NCI-H345 (cell line): ENCODE measurements at places on chromosomes 12 and 14.
A peak's percentile ranks its signal among the peaks of the same experiment; 100 is the strongest.

DNA sequence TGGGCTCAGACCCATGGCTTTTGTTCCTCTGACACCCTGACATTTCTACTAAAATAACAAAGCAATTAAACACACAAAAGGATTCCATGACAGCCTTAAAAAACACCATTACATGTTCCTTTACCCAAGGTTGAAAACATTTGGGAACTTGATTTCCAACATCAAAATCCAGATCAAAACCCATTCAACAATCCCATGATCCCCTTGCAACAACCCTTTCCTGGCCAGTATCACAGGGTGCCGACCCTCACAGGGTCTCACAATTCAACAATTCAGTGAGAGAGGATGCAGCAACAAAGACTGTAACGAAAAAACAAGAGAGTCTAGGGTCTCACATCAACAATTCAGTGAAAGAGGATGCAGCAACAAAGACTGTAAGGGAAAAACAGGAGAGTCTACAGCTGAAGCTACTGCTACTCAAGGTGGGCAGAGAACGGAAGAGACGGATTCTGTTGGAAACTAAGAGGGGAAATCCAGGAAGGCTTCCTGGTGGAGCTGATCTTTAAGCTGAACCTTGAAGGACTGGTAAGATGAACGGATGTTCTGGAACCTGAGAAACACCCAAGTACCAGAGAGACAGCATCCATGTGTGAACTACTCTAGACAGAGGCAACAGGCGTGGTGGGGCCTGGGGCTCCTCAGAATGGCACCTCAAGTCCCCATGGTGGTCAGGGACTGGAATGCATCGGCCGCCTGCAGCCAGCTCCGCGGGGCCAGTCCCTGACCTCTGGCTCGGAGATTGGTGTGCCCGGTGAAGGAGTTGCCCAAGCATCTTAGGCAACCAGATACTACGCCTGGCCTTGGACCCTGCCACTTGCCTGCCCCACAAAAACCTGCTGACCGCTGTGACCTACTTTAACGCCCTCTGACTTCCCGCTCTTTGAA lies 22.7 kb upstream of the ZFP36L1 start:
- DNase-seq: no peak

DNA sequence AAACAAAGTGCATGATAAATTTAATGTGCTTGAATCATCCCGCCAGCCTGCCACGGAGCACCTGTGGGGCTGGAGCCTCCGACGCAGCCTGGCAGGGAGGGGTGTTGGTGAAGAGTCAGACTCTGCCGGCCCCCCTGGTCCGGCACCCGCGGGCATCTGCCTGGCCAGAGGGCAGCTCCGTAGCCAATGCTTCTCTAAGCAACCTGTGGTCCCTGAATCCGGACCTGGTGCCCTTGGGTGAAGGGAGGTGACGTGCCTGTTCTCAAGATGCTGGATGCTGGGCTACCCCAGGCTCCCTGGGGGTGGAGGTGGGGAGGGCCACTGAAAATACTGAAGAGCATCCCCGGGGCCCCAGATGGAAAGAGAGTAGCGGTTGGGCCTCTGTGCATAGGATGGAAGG lies 158.6 kb upstream of the C14orf180 start:
- DNase-seq: no peak

DNA sequence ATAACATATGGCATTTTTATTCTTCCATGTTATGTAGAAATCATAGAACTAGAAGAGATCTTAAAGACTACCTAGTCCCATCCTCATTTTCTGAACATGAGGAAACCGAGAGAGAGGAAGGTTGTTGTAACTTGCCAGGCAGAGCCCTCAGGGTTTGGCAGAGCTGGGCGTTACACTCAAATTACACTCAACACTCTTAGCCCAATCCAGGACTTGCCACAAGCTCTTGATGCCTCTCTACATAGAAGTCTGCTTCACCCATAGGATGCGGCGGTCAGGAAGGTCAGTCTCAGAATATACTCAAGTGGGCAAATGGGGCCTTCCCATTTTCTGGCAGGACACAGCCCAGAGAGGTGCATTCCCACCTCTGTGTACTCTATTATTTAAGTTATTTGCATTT lies 208.1 kb downstream of the ZFP36L1 start:
- no peak for DNase-seq

DNA sequence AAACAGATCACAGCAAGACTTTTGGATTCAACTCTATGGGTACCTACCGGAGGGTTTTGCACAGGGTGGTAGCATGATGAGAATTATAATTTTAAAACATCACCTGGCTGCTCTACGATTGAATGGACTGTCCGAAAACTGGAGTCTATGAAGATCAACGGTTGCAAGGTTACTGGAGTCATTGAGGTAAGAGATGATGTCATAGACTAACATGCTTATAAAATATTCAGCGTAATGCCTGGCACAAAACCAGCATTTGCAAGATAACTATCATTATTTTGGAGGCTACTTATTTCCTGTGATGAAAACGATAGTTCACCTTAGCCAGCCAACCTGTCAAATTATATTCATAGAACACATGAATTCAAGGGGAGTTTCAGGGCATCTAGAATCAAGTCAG lies 580.6 kb upstream of the TBX3 start:
- DNase-seq: no peak

- DNase-seq: no peak
Observed at GRCh38 chr12:102300824-102301461, 103.3 kb upstream of the PMCH start.

DNA sequence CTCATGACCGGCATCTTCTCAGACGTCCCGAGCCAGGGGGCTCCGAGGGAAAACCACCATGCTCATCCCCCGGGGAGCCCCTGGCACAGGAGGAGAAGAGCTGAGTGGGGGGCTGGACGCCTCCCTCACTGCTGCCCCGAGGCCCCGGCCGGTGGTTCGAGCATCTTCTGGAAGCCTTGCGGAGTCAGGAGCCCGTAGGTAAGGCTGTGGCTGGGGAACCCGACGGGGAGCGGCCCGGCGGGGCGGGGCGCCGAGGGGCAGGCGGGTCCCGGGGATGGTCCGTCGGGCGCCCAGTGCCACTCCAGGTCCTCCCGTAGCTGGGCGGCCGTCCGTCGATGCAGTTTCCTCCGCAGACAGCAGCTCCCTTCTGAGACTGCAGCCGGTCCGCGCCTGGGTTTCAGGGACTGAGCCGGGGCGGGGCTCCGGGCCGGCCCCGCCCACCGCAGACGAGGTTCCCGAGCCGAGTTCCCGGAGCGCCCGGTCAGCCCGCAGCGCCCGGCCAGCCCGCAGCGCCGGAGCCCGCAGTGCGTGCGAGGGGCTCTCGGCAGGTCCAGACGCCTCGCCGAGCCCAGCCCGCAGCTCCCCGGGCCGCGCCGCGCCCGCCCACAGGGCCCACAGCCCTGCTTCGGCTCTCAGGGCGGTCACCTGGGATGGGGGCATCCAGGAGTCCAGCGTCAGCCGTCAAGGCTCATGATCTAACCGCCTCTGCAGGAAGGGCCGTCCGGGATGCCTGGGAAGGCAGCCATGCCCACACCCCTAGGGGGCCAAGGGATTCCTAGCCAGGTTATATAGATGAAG lies at the start of gene PGF:
Gene PGF (minus strand): TSS at position 369 of the 798 bp plus-strand sequence. CDS start 355 bp downstream, at position 14.
- DNase-seq: peak; percentile 79

DNA sequence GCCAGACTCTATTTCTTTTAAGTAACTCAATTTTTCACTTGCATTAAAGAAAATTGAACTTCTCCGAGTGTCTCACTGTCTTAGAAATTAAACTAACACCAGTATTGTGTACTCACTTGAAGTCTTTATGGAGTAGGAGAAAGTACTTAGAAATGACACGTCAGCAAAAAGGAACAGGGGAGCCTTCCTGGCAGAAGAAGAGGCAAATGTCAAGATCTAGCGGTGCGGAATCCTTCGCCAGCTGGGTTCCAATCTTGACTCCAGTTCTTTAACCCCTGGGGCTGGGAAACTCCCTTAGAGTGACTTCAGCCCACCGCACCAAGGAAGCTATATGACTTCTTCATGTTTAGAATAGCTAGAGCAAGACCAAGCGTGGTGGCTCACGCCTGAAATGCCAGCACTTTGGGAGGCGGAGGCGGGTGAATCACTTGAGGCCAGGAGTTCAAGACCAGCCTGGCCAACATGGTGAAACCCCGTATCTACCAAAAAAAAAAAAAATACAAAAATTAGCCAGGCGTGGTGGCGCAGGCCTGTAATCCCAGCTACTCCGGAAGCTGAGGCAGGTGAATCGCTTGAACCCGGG lies 34.4 kb downstream of the WBP11 start:
- no peak for DNase-seq

- DNase-seq: no peak
Observed at GRCh38 chr12:67732857-67733256, 84.3 kb downstream of the DYRK2 start.

DNA sequence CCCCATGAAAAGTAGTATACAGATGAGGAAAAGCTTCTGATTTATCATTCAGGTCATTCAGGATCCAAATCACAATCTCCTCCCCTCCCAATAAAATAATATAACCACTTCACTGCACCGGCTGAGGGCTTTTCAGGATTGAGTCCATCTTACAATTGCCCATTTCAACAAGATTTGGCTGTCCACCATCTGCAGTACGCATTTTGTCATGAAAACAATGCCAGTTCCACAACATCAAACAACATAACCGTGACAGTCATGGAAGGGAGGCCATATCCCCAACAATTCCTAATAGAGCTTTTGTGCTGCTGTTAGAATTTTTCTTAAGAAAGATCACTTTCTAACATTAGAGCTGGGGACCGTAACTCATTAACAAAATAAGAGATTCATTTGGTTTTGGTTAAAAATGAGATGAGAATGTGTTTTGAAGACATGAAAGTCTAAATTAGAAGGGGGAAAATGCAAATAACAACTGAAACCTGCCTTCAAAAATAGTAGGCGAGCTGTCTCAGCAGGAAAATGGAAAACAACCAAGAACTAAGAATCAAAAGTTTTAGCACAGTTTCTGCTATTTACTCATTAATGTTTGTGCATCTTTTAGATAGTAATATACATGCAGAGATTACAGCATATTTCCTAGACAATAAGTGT lies 38.3 kb upstream of the TMTC2 start:
- DNase-seq: no peak

GRCh38 chr14:89911010-89911919 lies 43.3 kb downstream of the EFCAB11 start:
- DNase-seq: no peak

DNA sequence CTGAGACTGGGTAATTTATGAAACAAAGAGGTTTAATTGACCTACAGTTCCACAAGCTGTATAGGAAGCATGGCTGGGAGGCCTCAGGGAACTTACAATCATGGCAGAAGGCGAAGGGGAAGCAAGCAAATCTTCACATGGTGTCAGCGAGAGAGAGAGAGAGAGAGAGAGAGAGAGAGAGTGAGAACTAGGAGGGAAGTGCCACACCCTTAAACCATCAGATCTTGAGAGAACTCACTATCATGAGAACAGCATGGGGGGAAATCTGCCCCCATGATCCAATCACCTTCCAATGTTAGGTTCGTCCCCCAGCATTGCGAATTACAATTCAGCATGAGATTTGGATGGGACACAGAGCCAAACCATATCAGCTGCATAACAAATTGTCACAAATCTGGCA lies 96.7 kb downstream of the CHST11 start:
- no peak for DNase-seq
